Colonic mucosa (tissue), 4 donors: ENCODE measurements at places on chromosomes 12 and 14. TPM values are rescaled to one million over a fixed set of nuclear protein-coding genes. Genes with fewer than 3 reads are reported as not detected.

Gene SERPINA12
- not detected for total RNA-seq

- H3K27ac ChIP-seq, result peak within 1 kb of the TSS; percentile 85
- no peaks in the 10 kb centered on the region for H3K4me1 ChIP-seq
- DNase-seq, result peak; percentile 52
- no peaks in the 10 kb centered on the region for H3K36me3 ChIP-seq
- peak within 1 kb of the TSS; percentile 35 for H3K4me3 ChIP-seq
- H3K27me3 ChIP-seq, result no peaks in the 10 kb centered on the region
Observed at GRCh38 chr12:92702754-92703679, at the start of gene PLEKHG7. TSS of gene PLEKHG7 (plus strand) at chr12:92702989. CDS start at chr12:92706632, 3,643 bp downstream.

DNA sequence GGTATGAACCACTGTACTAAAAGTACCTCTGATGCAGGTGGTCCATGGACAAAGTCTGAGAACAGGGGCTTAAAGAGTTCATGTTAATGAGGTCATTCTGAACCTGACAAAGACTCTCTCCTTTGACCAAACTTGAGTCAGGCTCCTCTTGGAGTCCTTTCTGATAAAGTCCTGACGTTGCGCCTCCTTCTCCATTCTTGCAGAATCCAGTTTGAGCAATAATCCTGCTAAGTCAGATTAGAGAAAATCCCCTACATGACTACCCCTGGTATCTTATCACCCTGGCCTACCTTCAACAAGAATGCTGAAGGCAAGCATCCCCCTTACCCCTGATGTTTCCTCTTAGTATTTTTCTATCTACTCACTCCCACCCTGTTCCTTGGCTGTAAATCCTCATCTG lies 46.0 kb upstream of the ISM2 start:
- H3K4me3 ChIP-seq, result no peak overlapping the region
- no peaks in the 10 kb centered on the region for H3K4me1 ChIP-seq
- H3K36me3 ChIP-seq, result no peaks in the 10 kb centered on the region
- DNase-seq, result no peak
- H3K27ac ChIP-seq, result no peak overlapping the region
- H3K27me3 ChIP-seq, result no peaks in the 10 kb centered on the region

Gene WSCD2
- 0.15 TPM for total RNA-seq

GRCh38 chr14:92481386-92481785 lies 32.2 kb upstream of the RIN3 start:
- H3K36me3 ChIP-seq, result no peaks in the 10 kb centered on the region
- H3K4me1 ChIP-seq, result no peaks in the 10 kb centered on the region
- no peak for DNase-seq
- no peaks in the 10 kb centered on the region for H3K27me3 ChIP-seq

- no peaks in the 10 kb centered on the region for H3K36me3 ChIP-seq
- no peak for DNase-seq
- no peaks in the 10 kb centered on the region for H3K4me1 ChIP-seq
- H3K27ac ChIP-seq, result no peak overlapping the region
- H3K4me3 ChIP-seq, result no peak overlapping the region
- H3K27me3 ChIP-seq, result no peaks in the 10 kb centered on the region
Observed at GRCh38 chr14:99907761-99908652, 114.8 kb downstream of the EML1 start.

Gene INHBC
- total RNA-seq, result not detected

DNA sequence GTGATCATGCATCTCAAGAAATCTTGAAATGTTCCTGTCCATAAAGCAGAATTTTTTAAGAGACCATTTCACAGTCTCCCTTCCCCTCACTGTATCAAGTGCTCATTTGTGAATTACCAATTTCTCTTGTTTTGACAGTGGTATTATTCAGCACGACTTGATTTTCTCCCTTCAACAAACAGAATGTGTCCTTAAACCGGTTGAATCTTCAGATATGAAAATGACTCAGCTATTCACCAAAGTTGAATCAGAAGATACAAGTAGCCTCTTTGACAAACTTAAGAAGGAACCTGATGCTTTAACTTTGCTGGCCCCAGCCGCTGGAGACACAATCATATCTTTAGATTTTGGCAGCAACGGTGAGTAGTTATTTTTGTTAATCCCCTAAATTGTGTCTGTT lies 25.5 kb upstream of the SNAPC1 start:
- H3K36me3 ChIP-seq, result peaks cover 22% of the 10 kb centered on the region
- H3K4me3 ChIP-seq, result no peak overlapping the region
- DNase-seq, result no peak
- H3K27ac ChIP-seq, result no peak overlapping the region
- no peaks in the 10 kb centered on the region for H3K4me1 ChIP-seq
- no peaks in the 10 kb centered on the region for H3K27me3 ChIP-seq

Gene RAPGEF3
- 10.1 TPM for total RNA-seq

DNA sequence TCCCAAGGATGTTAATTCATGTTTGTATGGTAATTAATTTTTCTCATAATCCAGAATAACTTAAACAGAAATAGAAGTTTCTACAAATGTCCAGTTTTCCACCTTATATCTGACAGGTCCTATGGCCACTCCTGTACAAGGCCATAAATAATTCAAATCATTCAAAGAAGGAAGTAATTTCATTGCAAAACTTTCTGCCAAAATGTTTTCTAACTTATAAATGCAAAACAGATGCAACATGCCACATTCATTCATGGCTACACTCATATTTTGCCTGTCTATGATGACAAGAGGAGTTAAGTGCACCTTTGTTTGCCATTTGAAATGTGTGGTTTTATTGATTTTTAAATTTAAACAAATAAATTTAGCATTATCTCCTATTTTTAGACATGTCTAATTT lies 34.4 kb downstream of the ITPR2 start:
- H3K27ac ChIP-seq, result no peak overlapping the region
- no peaks in the 10 kb centered on the region for H3K27me3 ChIP-seq
- no peak overlapping the region for H3K4me3 ChIP-seq
- DNase-seq, result no peak
- H3K4me1 ChIP-seq, result no peaks in the 10 kb centered on the region

GRCh38 chr14:70567791-70568190 lies 32.7 kb downstream of the MED6 start:
- peak; percentile 23 for DNase-seq
- H3K4me1 ChIP-seq, result no peaks in the 10 kb centered on the region
- no peak overlapping the region for H3K27ac ChIP-seq
- H3K27me3 ChIP-seq, result no peaks in the 10 kb centered on the region
- H3K36me3 ChIP-seq, result no peaks in the 10 kb centered on the region

Gene GLIPR1L2
- total RNA-seq, result 0.22 TPM

- H3K4me1 ChIP-seq, result no peaks in the 10 kb centered on the region
- no peak overlapping the region for H3K4me3 ChIP-seq
- H3K27ac ChIP-seq, result no peak overlapping the region
- DNase-seq, result no peak
Observed at GRCh38 chr12:123748161-123748560, 13.9 kb upstream of the DNAH10 start.

Gene CNTN1
- 0.77 TPM for total RNA-seq

- peak overlapping the region; percentile 66 for H3K27ac ChIP-seq
- H3K27me3 ChIP-seq, result no peaks in the 10 kb centered on the region
- no peaks in the 10 kb centered on the region for H3K36me3 ChIP-seq
- peak; percentile 77 for DNase-seq
Observed at GRCh38 chr12:111426344-111427185, 20.8 kb downstream of the SH2B3 start.

DNA sequence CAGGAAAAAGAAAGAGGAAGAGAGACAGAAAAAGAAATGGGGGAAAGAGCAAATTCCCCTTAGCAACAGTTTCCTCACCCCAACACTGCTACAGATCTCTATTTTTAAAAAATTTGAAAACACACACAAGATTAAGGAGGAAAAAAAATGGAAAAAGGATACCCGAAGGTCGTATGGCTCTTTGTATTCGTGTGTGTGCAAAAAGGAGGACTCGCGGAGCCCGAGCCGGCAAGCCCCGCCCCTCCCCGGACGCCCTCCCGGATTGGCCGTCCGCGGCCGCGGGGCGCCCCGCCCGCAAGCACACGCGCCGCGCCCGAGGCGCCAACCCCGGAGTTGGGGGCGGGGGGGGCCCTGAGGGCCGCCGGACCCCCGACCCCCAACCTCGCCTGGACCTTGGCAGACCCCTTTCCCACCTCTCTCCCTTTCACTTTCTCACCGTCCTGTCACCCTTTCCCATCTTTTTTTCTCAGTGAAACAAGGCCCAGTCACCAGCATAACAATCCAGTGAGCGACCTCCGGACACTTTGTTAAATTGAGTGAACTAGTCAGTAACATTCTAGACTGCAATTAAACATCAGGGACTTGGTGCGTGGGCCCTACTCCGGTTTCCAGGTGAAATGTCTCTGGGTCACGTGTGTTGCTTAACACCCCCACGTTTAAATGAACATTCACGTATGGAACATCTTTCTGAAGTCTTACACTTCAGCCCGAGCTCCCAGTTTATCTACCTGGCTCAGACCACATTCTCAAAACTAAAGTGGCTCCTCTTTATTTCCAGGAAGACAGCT lies at the start of gene C14orf93:
Gene C14orf93, minus strand, starts transcription at position 205 of the 788 bp plus-strand sequence. CDS start 11,120 bp downstream, outside the sequence.
- H3K27ac ChIP-seq, result peak within 1 kb of the TSS; percentile 60
- H3K36me3 ChIP-seq, result no peaks in the 10 kb centered on the region
- peak within 1 kb of the TSS; percentile 32 for H3K4me3 ChIP-seq
- DNase-seq, result peak; percentile 90
- no peaks in the 10 kb centered on the region for H3K27me3 ChIP-seq
- H3K4me1 ChIP-seq, result peaks cover 4% of the 10 kb centered on the region

DNA sequence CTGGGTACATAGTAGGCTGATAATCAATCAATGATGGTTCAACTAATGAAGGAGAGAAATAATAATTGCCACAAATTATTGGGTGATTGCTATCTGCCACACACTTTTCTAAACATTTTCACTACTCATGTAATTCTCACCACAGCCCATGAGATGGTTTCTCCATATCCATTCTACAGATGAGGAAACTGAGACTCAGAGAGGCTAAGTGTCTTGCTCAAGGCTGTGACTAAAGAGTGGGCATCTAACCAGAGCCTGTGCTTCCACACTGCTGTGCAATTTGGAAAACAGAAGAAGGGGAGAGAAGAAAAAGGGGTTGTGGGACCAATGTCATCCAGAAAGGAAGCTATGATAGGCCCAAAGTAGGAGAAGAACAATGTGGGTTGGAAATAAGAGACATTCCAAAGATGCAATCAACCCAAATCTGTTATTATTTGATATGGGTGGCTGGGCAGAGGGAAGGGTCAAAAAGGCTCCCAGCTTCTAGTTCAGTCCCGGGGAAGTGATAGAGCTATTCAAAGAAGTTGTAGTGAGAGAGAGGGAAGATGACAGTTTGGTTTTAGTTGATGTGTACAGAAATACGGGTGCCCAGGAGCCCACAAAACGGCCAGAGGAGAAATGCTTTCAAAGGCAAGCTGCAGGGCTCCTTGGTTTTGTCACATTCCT lies 483 bp upstream of the NR1H4 start:
- no peak for DNase-seq
- H3K4me1 ChIP-seq, result no peaks in the 10 kb centered on the region
- no peak overlapping the region for H3K27ac ChIP-seq
- no peak overlapping the region for H3K4me3 ChIP-seq
- no peaks in the 10 kb centered on the region for H3K27me3 ChIP-seq

Gene NAA30
- 16.6 TPM for total RNA-seq

DNA sequence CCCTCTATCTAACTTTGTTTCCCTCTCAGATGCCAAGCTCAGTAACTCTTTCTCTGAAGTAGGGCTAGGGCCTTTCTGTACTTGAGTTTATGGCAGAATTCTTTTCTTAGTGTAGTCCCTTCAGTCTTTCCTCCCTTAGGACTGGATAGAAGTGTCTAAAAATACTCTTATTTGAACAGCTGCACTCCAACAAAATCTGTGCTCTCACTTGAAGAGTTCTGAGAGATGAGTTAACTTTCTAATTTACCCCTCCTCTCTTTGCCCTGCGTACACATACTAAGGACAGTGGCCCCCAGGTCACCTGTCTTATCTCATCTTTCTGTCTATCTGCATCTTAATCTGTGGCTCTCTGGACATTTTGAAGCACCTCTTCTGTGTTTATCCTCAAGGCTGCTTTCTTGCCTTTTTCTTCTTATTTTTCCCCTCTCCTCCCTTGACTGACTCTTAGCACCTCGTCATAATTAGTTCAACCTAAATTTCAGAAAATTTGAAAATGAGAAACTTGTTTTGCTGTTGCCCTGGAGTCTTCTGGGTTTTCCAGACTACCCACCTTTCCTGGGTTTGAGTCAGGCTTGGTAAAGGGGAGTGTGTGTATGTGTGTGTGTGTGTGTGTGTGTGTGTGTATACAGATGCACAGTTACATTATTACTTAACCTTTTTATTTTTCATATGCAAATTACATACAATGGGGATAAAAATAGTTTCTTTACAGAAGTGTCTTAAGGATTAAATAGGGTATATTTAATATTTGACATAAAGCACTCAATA lies 23.9 kb downstream of the NCKAP1L start:
- no peaks in the 10 kb centered on the region for H3K27me3 ChIP-seq
- DNase-seq, result no peak
- no peaks in the 10 kb centered on the region for H3K4me1 ChIP-seq
- H3K4me3 ChIP-seq, result no peak overlapping the region
- H3K36me3 ChIP-seq, result no peaks in the 10 kb centered on the region

DNA sequence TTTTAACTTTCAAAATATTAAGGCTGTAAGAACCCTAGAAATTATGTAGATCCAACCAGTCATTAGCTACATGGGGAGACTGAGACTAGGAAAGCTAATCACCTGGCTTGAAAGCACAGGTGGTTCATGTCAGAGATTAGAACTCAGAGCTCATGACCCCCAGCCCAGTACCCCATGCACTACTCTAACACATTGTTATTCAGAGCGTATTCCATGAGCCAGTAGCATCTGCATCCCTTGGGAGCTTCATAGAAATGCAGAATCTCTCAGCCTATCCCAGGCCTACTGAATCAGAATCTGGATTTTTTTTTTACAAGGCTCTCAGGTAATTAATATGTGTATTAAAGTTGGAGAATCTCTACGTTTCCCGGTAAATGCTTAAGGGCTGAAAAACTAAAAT lies 161.7 kb downstream of the BTG1 start:
- no peak overlapping the region for H3K27ac ChIP-seq
- H3K36me3 ChIP-seq, result no peaks in the 10 kb centered on the region
- no peak overlapping the region for H3K4me3 ChIP-seq
- H3K4me1 ChIP-seq, result no peaks in the 10 kb centered on the region
